ENCODE measurements at places on chromosomes 13 and 19. TPM values are rescaled to one million over a fixed set of nuclear protein-coding genes. Genes with fewer than 3 reads are reported as not detected.

PRSS57 gene
- not detected for total RNA-seq

LMTK3 gene
- total RNA-seq, result 20.6 TPM

GJB2 gene
- total RNA-seq, result not detected

MIA gene
- total RNA-seq, result 11.2 TPM

JSRP1 gene
- total RNA-seq, result 1.3 TPM

PSG2 gene
- not detected for total RNA-seq

CC2D1A gene
- total RNA-seq, result 32.9 TPM

TEAD2 gene
- total RNA-seq, result not detected

PTGER1 gene
- not detected for total RNA-seq

TGFBR3L gene
- 0.93 TPM for total RNA-seq

IL17D gene
- not detected for total RNA-seq

CNFN gene
- not detected for total RNA-seq

OR10H1 gene
- not detected for total RNA-seq

DNA sequence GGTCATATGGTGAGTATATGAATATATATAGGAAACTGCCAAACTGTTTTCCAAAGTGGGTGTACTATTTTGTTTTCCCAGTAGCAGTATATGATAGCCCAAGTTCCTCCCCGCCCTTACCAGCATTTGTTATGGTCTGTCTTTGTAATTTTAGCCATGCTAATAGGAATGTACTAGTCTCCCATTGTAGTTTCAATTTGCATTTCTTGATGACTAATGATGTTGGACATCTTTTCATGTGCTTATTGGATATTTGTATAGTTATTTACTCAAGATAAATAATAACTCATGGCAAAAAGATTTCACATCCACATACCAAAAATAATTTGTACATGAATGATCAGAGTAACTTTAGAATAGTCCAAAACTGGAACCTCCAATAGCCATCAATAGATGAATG, 75.3 kb upstream of the SERP2 start:
- no peak for DNase-seq

DNA sequence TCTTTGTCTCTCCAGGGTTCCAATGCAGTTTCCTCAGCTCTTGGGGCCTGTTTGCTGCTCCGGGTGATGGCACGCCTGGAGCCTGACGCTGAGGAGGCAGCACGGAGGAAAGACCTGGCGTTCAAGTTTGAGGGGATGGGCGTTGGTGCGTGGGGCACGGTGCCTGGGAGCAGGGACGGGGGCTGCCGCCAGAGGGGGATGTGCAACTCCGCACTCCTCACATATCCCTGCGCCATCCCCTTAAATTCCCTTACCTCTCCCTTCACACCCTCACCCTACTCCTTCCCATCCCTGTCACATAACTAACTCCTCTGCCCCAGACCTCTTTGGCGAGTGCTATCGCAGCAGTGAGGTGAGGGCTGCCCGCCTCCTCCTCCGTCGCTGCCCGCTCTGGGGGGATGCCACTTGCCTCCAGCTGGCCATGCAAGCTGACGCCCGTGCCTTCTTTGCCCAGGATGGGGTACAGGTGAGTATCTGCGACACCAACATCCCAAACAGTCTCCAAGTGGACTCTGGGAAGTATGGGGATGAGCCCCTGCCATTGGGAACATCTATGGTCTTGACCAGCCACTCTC, 31.1 kb downstream of the TRPM4 start:
- DNase-seq, result no peak

- no peak for DNase-seq
These were observed 10.4 kb downstream of the OLFM4 start for GRCh38 chr13:53038993-53039392.

DNA sequence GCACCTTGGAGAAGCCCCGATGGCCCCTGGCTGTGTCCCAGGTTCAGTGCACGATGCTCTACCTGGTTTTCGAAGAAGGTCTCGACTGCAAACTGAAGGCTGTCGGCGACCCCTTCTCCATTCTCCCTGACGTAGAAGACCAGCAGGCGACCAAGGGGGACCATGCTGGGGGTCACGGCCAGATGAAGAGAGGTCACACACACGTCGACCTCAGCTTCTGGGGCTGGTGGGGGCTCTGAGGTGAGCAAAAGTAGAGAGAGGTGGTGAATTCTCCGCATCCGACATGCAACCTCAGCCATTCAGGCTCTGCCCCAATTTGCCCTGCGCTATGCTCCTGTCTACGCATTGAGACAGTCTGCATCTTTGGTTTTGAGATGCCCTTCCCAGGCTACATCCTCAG, 49.3 kb downstream of the CPAMD8 start:
- no peak for DNase-seq

GRCh38 chr13:21557995-21558394, 46.0 kb downstream of the MICU2 start:
- DNase-seq, result no peak

GRCh38 chr13:37029617-37030016, 29.0 kb downstream of the EXOSC8 start:
- no peak for DNase-seq

GRCh38 chr13:98514288-98514687, 62.6 kb downstream of the STK24 start:
- no peak for DNase-seq

GRCh38 chr13:52319876-52320275, 86.1 kb downstream of the THSD1 start:
- DNase-seq, result no peak

DNA sequence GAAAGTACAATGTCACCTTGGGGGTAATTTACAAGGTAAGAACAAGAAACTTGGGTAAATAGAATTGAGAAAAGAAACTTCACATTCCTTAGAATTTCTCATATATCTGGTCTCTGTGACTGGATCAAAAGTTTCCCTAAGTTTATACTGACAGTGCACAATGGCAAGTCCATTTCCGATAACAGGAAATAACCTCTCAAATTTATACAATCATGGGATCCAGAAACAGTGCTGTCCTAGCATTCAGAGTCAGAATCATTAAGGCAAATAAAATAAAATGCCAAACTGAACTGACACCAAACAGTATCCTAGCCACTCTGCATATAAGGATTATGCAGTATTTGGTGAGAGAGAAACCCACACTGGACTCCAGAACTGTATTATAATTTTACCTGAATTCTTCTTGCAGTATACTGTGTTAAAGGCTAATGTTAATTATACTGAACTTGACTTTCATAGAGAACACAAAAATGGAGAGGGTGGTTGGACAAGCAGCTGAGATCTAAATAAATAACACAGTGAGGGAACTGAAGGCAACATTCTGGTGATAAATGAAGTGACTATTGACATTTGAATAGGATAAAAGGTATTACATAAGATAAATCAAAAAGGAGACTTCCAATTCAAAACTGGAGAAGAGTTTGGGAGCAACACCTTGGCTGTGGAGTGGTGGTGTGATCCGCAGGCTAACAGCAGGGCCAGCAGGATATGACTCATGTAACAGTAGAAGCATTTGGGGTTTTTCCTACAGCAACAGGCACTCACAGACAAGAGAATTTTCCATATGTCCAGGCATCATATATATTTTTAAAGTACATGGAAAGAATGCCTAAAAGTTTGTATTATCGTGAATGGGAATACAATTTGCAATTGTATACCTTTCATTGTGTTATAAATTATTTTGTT, 932.5 kb upstream of the MIR17HG start:
- no peak for DNase-seq

GRCh38 chr13:100363285-100363711, 225.3 kb downstream of the GGACT start:
- no peak for DNase-seq

GRCh38 chr13:114143806-114144605, 11.6 kb upstream of the RASA3 start:
- no peak for DNase-seq

GRCh38 chr13:107512551-107512950, 702.8 kb downstream of the LIG4 start:
- DNase-seq, result no peak

GRCh38 chr13:33150126-33150525, 133.9 kb downstream of the KL start:
- DNase-seq, result no peak

DNA sequence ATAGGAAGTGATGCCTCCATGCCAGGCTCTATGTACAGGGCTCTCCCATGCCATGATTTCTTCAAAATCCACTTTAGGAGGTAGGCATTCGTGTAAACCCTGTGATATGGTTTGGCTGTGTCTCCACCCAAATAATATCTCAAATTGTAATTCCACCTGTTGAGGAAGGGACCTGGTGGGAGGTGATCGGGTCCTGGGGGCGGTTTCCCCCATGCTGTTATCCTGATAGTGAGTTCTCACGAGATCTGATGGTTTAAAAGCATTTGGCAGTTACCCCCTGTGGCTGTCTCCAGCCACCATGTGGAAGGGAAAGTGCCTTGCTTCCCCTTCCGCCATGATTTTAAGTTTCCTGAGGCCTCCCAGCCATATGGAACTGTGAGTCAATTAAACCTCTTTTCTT, 8.1 kb downstream of the SARS2 start:
- DNase-seq, result no peak

DNA sequence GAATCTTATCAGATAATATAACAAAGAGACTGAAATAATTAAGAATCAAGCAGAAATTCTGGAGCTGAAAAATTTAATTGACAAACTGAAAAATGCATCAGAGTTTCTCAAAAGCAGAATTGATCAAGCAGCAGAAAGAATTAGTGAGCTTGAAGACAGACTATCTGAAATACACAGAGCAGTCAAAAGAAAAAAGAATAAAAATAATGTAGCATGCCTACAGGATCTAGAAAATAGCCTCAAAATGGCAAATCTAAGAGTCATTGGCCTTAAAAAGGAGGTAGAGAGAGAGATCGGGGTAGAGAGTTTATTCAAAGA, 39.2 kb downstream of the CAB39L start:
- no peak for DNase-seq

GRCh38 chr13:80900561-80900960, 559.6 kb upstream of the SPRY2 start:
- no peak for DNase-seq

- DNase-seq, result no peak
These were observed 13.4 kb downstream of the ITGBL1 start for GRCh38 chr13:101465877-101466276.

DNA sequence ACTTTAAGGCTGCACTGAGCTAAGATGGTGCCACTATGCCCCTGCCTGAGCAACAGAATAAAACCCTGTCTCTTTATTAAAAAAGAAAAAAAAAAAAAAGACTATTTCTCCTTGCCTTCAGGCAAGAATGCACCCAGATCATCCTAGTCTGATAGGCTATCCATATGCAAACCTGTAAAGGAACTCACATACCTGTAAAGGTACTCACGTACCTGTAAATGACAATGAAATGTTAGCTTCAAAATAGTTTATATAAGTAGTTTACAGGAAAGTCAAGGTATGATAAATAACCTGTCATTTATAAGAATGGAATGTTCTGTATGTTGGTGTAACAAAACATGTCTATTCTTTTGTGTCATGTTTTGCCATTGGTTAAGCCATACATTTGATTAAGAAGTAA, 86.3 kb downstream of the PIBF1 start:
- DNase-seq, result no peak

GRCh38 chr19:4374498-4375163, 25.7 kb downstream of the SH3GL1 start:
- no peak for DNase-seq

GRCh38 chr13:80337288-80338081, 3.4 kb downstream of the SPRY2 start:
- no peak for DNase-seq

GRCh38 chr13:78198419-78198818, 279.8 kb upstream of the EDNRB start:
- no peak for DNase-seq

Measured in CD4-positive, alpha-beta memory T cell (primary cell).